Stimulated activated CD4-positive, alpha-beta T cell treated with anti-CD3 and anti-CD28 coated beads, Interleukin-12 subunit alpha, Interleukin-12 subunit beta, amount 100 ng/mL, for 24 hours (primary cell): ENCODE measurements at places on chromosomes 7 and 10.

GRCh38 chr7:137687556-137688265 is 159.1 kb downstream of the DGKI start:
- DNase-seq: no peak

DNA sequence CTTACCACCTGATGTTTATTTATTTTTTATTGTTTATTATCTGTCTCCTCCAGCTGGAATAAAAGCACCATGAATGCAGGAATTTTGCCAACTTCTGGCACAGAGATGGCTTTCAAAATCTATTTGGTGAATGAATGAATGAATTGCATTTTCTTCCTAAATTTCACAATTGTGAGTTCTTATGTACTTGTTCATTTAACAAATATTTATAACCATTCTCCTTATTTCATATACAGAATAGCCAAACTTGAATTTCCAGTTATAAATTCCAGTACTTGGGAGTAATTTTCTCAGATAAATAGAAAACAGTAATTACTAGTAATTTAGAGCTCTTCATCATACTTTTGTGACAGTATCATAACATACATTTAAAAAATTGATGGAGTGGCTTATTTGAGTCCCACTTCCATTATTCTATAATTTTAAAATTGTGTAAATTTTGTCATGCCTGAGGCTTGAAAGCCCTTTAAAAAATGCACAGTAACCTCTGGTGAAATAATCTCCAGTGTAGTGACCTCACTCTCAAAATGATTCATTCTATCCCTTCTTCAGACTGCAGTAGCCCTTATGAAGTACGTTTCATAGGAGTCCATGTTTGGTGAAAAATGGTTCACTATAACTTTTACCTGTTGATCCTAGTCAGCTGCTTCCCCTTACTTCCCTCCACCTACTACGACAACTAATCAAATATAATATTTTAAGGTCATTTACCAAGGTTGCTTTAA is 40.0 kb upstream of the SRI start:
- DNase-seq: no peak

- DNase-seq: no peak
Measured at GRCh38 chr7:151697942-151698341, 178.2 kb upstream of the RHEB start.

DNA sequence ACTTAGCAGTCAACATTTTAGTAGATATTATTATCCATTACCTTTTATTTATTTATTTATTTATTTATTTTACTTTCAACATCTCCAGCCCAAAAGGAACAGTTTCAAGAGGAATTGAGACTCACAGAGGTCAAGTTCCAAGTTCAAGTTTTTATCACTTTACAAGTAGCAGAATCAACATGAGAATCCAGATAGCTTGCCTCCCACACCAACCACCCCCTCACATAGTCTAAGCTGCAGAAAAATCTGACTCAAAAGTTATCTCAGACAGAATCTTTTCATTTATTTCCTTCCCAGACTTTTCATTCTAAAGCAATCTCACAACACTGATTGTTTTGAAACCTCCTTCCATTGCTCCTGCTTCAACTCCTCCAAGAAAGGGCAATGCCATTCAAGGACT is 129.6 kb downstream of the GRM3 start:
- no peak for DNase-seq

DNA sequence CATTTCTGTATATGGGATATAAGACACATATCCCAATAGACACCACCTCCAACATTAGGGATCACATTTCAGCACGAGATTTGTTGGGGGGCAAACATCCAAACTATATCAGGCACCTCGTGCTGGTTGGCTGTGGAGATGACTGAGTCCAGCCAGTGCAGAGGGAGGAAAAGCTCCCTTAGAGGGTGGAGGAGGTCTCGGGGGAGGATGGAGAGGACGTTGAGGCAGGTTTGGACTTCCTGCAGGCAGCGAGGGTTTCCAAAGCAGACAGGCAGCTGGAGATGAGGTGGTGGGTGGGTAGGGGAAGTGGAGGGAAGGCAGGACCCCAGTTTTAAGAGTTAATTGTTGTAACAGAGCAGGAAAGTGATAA is 56.7 kb downstream of the EEPD1 start:
- DNase-seq: no peak

- DNase-seq: no peak
Measured at GRCh38 chr10:44325157-44325556, 59.7 kb downstream of the CXCL12 start.

DNA sequence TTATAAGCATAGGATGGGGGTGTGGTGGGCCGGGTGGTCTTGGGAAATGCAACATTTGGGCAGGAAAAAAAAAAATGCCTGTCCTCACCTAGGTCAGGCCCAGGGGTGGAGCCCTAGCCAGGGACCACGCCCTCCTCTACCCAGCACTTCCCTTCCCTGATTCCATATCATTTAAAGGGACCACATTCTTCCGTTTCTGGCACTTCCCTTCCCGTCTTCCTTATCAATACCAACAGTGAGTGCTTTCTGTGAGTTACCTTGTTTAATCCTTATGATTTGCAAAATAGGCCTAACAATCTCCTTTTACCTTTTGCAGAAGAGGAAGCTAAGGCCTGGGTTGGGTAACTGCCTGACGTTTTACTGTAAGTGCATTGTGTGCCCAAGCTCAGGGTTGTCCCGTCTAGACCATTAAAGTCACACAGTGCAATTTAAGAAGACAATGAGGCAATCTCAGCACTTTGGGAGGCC is 16.7 kb upstream of the C10orf95 start:
- DNase-seq: no peak

DNA sequence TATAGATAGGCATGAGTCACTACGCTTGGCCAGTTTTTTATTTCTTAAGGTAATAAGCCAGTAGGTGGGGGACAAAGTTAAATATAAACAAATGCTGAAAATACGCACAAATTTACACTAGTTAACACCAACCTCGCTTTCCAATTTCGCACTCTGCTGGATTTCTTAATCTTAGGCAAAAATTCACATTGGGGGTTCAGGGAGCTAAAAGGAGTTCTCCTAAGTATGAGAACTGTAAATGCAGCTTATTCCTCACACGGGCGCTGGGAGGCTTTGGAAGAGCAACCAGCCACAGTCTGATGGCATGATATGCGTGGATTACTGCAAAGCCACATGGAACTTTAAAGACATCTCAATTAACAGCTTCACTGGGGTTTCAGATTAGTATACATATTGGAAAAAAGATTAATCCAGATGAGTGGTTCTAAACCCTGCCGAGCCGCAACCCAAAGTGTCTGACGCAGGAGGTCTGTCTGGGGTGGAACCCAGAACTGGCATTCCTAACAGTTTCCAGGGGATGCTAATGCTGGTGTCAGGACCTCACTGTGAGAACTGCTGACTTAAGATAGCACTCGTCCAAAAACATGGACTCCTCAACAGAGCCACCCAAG is 16.2 kb downstream of the TNS3 start:
- no peak for DNase-seq

GRCh38 chr10:114239994-114240345 is 916 bp downstream of the VWA2 start:
- DNase-seq: no peak

DNA sequence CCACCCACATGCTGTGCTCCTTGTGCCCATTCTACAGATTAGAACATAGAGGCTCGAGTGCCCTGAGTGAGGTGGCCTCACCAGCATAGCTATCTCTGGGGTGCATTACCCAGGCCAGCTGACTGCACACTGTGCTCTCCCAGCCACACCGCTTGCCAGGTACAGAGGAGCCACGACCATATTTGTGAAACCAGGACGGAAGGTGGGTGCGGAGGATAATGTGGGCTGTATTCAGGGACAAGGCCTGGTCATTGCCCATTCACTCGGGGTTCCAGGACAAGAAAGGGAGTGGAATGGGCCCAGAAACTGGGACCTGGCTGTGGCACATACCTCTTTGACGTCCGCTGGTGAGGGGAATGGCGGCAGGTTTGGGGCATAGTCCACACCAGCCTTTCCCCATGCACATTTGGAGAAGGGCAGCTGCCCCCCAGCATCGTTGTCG is 236.0 kb downstream of the TNS3 start:
- DNase-seq: no peak
